Globus pallidus (tissue), 1 donor: ENCODE measurements at places on chromosomes 3 and 15.

GRCh38 chr3:168371846-168372245 is 276.1 kb upstream of the GOLIM4 start:
- DNase-seq = no peak

GRCh38 chr15:28948036-28948435 is 62.3 kb downstream of the APBA2 start:
- no peak for DNase-seq

GRCh38 chr3:170524073-170524472 is 61.8 kb downstream of the SLC7A14 start:
- DNase-seq = no peak

DNA sequence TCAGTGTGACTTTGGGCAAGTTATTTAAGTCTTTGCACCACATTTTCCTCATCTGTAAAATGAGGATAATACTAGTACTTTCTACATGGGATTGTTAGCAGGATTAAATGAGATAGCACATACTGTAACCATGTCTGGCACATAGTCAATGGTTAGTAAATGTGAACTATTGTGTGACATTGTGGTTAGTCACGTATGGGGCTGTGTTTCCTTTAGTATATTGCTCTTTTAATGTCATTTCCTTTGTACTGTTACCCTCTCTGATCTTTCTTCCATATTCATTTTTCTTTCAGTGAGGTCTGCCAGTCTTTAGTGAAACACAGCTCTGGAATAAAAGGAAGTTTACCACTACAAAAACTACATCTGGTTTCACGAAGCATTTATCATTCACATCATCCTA is 21.4 kb downstream of the OPA1 start:
- DNase-seq = no peak

DNA sequence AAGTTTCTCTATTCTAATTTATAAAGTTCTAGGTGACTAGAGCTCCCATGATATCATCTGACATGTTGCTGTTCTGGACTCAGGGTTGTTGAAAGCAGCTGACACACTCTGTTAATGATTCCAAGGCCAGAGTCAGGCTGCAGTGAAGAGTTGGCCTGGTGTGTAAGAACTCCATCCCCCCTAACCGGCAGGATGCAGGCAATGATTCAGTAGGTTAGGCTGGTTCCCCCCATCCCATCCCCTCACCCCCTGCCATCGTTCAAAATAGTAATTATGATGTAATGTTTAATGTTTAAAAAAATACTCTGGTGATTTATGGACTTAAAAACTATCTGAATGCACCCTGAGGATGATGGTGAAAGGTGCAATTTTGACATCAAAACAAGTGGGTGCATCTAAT is 4.6 kb upstream of the TRIM71 start:
- DNase-seq = no peak

DNA sequence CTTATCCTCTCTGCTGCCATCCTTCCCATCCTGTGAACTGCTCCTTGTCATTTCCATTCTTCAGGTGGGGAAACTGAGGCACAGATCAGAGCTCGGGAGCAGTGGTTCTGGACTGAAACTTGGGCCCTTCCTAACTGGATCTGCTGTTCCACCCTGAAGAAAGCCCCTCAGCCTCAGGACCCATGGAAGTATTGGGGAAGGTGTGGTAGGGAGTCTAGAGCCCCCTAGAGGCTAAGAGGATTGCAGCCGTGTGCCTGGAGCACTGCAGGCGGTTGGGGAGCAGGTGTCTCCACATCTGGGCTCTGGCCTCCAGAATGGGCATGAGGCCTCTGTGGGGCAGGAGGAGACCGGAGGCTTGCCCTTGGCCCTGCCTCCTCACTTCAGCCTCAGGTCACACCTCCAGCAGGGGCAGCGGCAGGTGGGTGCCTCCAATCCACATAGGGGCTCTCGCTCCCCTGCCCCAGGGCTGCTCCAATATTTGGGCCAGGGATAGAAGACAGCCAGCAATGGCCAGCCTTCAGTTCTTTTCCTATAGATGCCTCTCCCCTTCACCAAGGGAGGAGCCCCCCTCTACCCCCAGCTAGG is 28.1 kb downstream of the DNAJB8 start:
- no peak for DNase-seq

DNA sequence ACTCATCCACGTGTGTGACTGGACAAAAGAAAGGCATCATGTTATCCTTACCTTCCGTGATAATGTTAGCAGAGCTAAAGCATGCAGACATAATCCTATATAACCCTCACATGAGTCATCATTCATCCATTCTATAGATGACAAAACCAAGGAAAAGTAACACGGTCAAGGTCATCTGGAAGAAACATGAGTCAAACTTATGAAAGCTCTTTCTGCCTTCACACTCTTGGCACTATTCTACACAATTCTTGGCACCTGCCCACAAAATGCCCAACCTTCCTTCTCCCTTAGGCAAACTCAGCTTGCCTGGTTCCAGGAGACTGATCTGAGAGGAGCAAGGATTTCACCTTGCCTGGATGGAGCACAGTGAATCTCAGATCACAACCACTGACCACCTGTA is 66.9 kb downstream of the PRICKLE2 start:
- no peak for DNase-seq

- peak; percentile 88 for DNase-seq
Measured at GRCh38 chr15:90174140-90174875, 26.8 kb upstream of the SEMA4B start.

DNA sequence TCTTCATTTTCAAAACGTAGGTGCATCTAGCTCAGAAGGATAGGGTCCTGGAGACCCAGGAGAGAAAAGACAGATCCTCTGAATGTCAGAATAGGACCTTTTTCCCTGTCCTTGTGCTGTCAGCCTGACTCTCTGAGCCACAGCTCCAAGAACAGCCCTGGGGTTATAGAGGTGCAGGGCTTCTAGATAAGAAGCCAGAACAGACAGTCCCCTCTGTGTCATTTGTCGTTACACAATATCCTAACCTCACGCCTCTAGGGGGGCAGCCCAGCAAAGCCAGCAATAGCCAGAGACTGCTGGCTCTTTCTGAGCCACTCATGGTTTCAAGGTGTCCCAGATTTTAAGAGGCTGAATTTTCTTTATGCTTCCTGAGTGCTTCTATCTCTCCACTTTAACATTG is 153.2 kb upstream of the THBS1 start:
- no peak for DNase-seq

GRCh38 chr15:33492434-33493052 is 181.8 kb downstream of the RYR3 start:
- no peak for DNase-seq

- DNase-seq = no peak
Measured at GRCh38 chr15:59616379-59616778, 4.8 kb downstream of the GCNT3 start.

DNA sequence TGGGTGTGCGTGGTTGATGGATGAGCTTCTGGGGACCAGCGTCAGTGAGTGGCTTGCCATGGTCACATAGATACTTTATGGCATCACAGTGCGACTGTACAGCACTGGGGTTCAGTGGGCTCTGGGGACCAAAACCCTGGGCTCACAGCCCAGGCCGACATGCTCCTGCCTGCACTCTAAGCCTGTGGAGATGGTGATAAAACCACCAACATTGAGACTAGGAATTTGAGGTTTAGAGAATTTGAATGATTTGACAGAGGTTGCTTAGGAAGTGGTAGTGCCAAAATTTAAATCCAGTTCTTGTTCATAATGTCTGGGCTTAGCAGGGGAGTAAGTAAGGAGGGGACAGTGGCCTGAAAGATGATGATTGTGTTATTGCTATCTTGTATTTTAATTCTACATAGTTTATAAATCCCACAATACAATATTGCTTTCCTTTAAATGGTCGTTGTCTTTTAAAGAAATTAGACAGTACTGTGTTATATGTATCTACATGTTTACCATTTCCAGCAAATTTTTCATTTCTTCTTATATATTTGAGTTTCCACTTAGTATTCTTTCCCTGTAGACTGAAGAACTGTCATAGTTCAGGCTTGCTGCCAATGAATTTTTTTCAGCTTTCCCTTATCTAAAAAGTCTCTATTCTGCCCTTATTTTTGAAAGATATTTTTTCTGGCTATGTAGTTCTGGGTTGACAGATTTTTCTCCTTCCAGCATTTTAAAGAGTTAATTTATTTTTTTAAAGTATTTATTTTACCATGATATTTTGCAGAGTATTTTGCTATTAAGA is 235.4 kb upstream of the RGMA start:
- DNase-seq = no peak

- no peak for DNase-seq
Measured at GRCh38 chr3:124363476-124363875, 366.8 kb upstream of the UMPS start.

DNA sequence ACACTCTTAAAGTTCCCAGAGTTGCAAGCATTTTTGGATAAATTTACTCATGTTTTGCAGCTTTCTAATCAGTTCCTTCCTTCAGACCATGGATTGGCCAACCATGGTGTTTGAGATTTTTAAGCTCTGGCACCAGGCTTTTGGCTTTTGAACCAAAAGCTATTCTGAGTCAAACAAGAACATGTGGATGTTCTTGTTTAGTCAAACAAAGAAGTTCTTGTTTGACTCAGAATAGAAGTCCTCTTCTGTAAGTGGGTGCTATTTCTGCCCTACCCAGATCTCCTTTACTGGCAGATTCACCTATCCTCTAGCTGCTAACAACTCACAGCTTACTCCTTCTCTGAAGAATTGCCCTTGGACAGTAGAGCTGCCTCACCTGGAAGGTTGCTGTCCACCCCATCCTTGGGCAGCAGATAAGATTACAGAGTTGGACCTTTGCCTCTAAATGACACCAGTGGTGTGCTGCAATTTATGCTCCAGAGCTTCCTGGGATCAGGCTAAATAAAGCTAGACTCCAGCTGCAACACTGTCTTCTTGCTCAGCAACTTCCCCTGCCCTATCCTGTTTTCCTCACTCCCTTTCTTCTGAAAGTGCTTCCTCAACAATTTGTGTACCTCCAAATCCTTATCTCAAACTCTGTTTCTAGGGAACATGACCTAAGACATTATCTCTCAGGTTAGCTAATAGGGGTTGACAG is 65.6 kb downstream of the COL6A6 start:
- DNase-seq = peak; percentile 4

- no peak for DNase-seq
Measured at GRCh38 chr3:152109038-152109437, 159.7 kb upstream of the MBNL1 start.
